ENCODE measurements at places on chromosomes 2 and 18.

DNA sequence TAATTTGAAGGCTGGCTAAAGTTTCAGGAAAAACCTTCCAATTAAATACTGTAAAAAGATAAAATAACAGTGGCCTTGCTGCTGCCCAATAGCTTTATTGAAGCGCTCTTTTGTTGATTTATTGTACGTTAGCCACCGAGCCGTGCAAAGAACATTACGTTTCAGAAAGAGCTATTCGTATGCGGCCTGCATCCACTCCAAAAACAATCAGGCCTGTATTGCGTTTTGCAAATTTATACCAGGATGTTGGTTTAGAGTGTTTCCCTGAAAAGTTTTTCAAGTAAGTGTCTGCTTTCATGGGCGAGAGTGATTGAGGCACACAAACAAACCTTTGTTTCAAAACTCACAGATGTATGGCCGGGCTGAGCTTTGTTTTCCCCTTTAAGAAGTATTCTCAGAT, 257.2 kb upstream of the SALL3 start:
- DNase-seq: no peak

DNA sequence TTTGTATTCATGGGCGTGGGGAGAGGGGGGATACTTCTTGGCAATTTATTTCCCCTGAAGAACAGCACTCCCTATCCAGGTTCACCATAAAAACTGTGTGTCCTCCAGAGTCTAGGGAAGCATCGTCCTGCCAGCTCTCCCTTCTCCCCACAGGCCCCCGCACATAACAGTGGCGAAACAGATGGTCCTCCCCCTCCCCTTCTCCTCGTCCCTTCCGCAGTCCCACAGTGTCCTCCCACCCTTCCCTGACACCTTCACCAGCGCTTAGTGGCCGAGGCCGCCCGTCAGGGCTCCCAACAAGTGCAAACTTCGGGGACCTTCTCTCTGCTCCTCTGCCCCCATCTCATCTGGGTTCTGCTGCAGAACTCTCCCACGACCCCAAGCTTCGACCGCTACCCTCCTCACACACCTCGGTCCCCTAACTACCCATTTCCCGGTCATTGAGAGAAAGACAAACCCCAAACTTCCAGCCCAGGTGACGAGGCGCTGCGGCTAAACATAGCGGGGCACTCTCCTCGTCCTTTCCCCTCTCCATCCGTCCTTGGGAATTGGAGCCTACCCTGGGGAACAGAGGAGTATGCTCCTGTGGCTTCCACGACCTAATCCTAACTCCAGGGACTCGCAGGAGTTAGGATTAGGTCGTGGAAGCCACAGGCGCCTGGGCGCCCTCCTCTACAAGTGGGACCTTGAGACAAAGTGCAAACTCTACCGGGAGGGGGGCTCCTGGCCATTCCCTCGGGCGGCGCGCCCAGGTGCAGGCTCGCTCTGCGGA, 971 bp downstream of the ZNF385B start:
- no peak for DNase-seq

- no peak for DNase-seq
Observed at GRCh38 chr2:128262315-128263253, 56.1 kb downstream of the HS6ST1 start.

DNA sequence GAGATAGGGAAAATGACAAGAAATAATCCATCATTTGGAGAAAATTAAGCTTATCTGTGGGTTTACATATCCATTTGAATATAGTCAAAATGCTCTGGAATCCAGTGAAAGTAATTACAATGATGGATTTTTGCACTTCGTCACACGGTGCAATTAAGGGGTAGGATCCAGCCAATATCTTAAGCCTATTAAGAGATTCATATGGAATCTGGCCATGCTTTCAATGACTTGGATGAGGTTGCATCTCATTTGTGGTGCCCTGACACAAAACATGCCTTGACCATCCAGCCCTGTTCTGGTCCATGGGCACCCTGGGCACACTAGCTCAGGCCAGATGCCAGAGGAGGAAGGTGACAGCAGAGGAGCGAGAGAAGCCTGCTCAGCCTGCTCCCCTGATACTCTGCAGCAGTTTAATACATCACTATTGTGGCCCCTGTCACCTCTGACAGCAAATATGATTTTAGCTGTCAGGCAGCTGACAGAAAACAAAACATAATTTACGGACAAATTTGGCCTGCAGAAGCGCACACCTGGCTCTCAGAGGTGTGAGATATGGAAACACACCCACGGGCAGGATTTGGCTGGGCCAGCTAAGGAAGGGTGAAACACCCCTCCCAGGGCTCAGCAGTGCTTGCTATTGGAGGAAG, 94.1 kb upstream of the ST8SIA3 start:
- no peak for DNase-seq

Data from stimulated activated CD4-positive, alpha-beta T cell treated with anti-CD3 and anti-CD28 coated beads, Interleukin-12 subunit alpha, Interleukin-12 subunit beta, amount 100 ng/mL, for 24 hours (primary cell).